ENCODE measurements at places on chromosomes 11 and 22.
A peak's percentile ranks its signal among the peaks of the same experiment; 100 is the strongest.

GRCh38 chr11:102840018-102840417 is 3.4 kb downstream of the MMP3 start:
- no peak for DNase-seq

DNA sequence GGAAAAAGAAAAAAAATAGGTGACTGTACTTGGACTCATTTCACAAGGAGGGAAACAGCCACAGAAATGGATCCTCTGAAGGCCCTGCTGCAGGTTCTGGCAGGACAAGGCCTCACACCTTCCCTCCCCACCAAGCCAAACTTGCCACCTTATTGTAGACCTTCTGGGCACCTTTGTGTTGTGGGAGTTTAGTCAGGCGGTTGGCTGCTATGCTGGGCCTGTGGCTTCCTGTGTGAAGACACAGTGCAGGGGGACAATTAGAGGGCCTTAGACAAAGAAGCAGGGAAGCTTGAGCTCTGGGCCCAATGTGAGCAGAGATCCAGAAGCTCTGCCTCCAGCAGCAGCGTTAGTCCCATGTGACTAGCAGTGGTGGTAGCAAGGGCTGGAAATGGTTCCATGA is 4.2 kb downstream of the RAB1B start:
- DNase-seq = no peak

GRCh38 chr11:92859156-92859690 is 110.2 kb upstream of the MTNR1B start:
- DNase-seq = no peak

DNA sequence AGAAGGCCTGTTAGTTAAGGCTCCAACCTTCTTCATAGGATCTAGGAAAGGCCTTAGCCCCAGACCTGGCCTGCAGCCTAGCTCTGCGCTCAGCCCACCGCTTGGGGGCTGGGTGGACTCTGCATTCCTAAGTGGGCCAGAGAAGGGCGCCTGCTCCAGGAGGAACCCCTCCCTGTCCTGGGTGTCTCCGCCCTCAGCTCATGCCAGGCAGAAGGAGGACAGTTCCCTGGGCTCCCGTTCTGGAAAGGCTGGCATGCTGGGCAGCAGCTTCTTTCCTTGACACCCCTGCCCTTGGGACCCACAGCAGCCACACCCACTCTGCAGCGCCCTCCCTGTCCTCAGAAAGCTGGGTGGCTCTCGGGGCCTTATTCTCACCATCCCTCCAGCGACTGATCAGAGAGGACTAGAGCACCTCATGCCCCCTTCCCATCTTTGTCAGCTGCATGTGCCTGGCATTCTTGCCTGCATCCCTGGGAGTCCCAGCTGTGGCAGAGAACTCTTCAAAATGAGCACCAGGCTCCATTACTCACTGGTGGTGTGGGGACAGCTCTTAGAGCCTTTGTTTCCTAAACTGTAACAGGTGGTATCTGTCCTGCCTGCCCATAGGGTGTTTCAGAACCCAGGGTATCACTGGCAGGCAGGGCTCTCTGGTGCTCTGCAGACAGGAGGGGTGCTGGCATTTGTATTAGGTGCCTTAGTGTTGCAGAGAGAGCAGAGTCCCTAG is 20.3 kb upstream of the MYRF start:
- no peak for DNase-seq

GRCh38 chr11:73314117-73314961 is 6.3 kb downstream of the ARHGEF17 start:
- peak; percentile 61 for DNase-seq

DNA sequence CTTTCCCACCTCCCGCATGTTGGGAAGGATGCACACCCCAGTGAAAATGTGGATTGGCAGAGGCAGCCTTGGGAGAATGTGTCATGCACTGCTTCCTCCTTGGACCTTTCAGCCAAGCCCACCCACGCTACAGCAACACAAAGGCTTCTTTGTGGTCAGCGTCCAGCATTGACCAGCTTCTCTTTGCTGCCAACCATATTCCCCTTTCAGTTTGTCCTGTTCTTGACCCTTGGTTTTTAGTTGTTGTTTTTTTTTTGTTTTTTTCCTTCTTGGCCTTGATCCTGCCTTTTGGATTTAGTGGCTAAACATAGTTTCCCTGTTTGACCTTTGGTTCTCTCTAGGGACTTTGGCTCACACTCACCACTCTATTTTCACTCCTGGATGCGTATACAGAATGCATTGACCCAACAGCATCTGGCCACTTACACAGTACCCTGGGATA is 573.6 kb downstream of the INSC start:
- DNase-seq = peak; percentile 35

GRCh38 chr11:82899186-82899820 is 927 bp downstream of the PRCP start:
- no peak for DNase-seq

- no peak for DNase-seq
These were observed 4.5 kb upstream of the JAML start for GRCh38 chr11:118229274-118229847.

DNA sequence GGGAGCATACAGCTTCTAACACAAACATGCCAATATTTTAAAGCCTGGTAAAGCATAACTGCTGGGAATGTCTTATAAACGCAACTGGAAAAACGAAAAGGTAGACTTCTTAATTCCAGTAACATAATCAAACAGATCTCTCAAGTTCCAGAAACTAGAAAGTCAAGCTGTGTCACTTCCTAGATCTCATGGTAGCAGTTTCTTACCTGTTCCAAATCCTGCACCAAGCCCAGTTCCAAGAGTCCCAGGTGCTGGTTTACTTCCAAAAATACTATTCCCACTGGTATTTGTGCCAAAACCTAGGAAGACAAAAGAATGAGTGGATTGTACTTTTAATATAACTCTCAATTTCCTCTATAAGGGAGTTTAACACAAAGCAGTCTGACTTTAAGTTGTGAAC is 44.2 kb downstream of the NUP98 start:
- no peak for DNase-seq

DNA sequence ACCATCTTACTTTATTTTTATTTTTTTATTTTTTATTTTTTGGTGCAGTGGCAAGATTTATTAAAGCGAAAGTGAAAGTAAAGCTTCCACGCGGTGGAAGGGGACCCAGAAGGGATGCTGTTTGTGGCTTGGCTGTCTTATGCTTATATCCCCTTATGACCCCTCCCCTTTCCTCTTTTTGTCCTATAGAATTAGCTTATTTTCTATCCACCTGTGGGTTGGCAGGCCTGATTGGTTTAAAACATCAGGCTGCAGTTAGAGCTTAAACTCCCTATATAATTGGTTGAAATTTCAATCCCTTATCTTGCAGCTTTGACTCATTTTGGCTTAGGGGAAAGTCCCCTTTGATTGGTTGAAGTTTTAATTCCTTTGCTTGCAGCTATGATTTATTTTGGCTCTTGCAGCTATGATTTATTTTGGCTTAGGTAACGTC is 50.5 kb downstream of the NNMT start:
- no peak for DNase-seq

DNA sequence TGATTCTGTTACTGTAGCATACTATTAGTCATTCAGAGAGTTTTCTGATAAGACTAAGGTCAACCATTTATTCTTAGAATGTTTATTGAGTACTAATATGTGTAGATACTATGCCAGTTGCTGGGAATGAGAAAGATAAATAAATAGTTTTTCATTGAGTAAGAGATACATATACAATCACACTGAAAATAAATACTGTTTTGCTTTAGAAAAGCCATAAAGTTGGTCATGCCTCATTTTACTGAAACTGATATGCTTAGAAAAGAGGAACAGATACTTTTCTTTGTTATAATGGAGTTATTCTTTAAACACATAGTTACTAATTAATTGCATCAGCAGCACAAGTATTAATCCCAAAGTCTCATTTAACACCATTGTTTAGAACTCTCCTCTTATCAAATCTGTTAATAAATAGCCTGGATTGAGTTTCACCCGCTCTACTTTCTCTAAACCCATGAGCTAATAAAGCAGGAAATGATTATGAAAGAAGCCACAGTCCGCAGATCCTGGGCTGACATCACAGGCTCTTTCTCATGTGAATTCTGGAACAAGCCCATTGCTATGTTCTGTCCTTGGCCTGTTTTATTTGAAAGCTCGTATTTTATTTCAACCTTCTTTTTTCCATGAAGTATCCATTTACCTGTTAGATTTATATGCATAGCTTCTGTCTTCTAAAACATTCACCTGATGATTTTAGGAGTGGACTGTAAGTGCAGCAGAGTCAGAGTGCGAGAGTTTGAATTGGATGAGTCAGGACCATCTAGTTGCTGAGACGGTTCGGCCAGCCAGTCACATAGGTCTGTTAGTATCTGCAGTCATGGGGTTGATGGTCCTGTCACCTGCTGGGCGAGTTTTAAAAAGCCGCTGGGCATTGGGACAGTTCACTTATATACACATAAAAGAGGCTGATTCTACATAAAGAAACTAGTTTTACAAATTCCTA is 35.5 kb downstream of the PIWIL4 start:
- DNase-seq = no peak

DNA sequence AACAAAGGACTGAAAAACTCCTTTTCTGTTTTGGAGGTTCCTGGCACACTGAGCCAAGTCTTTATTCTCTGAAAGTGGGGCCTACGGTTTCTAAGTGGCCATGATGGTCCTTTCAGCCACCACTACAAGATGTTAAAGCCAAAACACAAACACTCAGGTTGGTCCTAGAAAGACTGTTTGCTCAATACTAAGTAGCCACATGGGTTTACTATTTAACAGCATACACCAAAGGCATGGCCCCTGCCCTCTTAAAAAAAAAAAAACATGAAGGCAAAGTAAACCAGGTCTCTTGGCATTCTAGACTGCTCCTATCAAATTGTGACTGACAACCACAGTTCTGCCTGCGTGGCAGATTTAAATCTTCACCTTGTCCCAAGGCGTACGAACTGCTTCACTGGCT is 123.6 kb upstream of the BID start:
- no peak for DNase-seq

DNA sequence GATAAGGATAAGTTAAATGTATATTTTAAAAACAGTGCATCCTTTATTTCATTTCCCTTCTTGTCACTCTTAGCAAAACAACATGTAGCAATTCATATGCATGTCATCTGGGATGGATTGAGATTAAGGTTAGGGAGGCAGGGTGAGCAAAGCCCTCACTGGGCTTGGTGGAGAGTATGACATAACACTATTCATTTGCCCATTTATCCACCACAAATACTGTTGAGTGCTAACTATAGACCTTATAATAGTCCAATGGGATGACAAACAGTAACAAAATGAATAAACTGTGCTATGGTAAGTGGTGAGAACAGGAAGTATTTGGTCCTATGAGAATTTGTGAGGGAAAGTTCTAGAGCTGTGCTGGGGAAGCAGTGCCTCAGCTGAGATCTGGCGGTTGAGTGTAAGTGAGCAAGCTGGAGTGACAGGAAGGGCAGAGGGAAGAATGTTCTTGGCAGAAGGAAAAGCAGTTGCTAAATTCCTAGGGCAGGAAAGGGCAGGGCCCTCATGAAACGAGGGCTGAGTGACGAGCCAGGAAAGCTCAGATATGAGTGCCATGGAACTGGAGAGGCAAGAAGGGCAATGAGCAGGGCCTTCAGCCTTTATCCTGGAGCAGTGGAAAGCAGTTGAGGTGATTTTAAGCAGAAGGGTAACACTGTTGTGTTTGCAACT is 6.7 kb downstream of the HSD17B12 start:
- DNase-seq = peak; percentile 29

DNA sequence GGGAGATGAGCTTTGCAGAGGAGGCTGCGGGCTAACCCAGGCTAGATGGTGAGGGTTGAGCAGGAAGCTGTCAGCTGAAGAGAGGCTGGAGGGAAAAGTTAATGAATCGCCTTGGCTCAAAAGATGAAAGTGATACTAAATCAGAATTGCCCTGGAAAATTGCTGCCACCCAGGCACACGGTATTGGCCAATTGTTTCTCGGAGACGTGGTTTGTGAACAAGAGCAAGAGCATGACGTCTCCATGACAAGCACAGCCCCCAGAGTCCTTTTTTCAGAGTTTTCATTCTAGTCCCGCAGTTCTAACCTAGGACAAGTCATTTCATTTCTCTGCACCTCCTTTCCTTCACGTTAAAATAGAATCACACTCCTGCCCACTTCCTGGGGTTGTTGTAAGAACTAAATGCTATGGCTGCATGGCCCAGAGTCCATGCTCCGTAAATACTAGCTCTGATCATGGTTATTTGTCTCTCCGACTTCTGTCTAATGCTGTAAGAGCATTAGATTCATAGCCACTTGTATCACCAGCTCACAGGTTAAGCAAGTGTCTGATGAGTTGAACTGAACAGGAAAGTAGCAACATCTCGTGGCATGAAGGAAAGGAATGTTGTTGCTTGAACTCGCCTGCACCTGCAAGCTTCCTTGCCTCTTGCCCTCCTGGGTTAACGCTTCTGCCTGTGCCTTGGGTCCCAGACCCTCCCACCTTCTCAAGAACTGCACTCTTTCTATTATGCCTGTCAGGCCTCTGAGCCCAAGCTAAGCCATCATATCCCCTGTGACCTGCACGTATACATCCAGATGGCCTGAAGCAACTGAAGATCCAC is 33.8 kb upstream of the NUP50 start:
- DNase-seq = no peak

DNA sequence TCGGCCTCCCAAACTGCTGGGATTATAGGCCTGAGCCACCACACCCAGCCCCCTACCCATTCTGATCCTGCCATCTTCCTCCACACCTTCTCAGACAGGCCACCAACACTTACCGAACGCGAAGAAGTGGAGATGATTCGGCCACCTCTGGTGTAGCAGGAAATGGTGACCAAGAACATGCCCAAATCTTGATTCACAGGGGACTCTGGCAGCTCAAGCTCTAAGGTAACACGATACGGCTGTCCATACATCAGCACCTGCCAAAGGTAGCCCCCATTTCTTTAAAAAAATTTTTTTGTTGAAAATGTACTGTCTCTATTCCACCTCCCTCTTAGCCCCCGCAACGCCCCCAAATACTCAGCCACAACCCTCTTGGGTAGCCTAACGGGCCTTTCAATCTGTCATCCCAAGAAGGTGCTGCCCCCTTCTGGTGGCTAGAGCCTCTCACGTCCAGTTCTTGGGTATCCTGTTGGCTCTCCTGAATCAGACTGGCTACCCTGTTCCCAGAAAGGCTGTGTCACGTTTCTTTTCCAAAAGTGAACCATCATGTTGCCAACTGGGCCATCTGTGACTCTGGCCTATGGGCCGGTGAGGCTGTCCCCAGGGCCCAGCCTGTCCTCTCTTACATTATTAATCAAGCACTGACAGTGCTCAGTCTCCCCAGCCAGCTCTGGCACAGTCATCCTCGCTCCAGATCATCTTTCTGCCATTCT is 5.3 kb upstream of the LRRN4CL start:
- peak; percentile 79 for DNase-seq

GRCh38 chr11:113048820-113049768 is 87.9 kb downstream of the NCAM1 start:
- DNase-seq = no peak

DNA sequence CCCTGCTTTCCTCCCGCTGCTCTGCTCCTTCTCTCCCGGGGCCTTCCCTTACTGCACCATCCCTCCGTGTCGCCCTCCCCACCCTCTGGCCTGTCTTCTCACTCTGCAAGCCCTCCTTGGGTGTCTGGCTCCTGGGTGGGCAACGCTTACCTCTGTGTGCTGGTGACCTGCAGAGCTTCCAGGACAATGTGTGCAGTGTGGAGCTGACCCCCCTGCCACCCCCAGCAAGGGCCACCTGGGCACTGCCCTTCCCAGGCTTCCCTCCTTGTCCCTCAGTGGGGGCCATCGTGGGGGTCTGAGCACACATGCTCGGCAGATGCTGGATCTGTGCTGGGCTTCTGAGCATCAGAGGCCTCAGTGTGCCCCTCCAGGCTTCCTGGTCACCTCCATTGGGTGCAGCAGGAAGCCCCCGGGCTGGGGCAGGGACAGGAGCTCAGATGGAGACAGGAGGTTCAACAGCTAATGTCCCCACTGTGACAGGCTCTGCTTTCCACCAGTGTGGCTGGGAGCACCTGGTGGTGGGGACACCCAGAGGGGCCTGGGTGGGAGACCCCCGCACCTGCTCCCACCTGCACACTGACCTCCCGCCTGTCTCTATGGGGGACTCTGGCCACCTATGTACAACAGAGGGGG is 7.8 kb upstream of the BRSK2 start:
- no peak for DNase-seq
